ENCODE measurements at places on chromosomes 11 and 22.

DNA sequence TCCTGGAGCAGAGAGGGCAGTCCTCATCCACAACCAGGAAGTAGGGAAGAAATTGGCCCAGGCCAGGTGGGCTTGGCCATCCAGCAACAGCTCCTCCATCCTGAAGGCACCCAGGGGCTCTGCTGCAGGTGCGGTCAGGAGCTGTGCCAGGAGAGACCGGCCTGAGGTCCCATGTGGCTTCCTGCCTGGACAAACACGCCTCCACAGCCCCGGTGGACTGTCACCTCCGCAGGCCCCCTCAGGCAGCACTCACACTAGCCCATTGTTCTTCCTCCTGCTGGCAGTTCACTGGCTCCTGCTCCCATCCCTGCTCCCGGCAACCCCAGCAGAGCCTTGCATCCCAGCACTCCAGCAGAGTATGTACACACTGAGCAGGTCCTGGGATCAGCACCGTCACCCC is 16.0 kb upstream of the POU2AF1 start:
- no peak for DNase-seq

- DNase-seq = peak; percentile 59
Observed at GRCh38 chr22:20079745-20080444, at the start of gene DGCR8. Gene DGCR8 (plus strand): TSS chr22:20080241. CDS start chr22:20085964, 5,723 bp downstream.

GRCh38 chr11:69371731-69372588 is 78.0 kb downstream of the MYEOV start:
- DNase-seq = no peak

DNA sequence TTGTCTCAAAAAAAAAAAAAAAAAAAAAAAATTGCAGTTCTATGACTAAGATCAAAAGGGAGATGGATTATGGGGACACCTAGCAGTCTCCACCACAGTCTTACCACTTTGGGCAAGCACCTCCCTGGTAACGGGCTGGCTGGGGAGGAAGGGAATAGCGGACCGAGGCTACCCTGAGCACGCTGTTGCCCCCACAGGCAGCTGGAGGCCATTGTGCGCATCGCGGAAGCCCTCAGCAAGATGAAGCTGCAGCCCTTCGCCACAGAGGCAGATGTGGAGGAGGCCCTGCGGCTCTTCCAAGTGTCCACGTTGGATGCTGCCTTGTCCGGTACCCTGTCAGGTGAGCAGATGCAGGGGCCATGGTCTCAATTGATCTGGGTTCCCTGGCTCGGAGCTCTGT is 21.2 kb downstream of the MCM5 start:
- no peak for DNase-seq
